Activated T-cell treated with anti-CD3 and anti-CD28 coated beads, Interleukin-2, amount 50 U/mL, for 48 hours (primary cell): ENCODE measurements at places on chromosomes 11 and 22.

- DNase-seq, result peak; percentile 77
Measured at GRCh38 chr11:67118181-67118766, 789 bp upstream of the KDM2A start.

DNA sequence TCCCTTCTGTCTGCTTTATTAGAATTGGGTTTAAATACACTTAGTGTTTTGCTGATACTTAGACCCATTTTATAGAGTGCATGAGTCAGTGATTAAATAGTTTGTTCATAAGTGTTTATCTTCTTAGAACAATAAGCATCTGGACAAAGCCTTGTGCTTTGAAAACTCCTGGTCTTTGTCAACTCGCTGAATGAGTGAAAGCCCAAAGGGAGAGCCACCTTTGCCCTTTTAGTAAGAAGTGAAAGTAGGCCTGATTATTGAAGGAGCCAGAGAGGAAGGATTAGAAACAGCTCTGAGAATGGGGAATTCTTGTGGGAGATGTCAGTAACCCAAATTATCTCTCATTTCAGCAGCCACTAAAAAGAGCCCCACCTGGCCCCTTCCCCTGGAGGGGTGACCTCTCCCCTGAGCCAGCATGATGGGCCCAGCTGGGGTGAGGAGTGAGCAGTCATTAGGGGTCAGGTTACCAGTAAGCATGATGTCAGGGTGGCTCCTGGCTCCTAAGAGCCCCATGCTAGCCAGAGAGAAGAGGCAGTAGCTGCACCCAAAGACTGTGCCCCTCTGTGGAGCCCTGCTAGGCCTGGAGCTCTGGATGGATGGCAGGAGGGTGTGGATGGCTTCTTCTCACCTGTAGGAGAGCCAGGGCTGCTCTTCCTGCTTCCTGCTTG, 125.1 kb upstream of the E2F8 start:
- DNase-seq, result no peak

DNA sequence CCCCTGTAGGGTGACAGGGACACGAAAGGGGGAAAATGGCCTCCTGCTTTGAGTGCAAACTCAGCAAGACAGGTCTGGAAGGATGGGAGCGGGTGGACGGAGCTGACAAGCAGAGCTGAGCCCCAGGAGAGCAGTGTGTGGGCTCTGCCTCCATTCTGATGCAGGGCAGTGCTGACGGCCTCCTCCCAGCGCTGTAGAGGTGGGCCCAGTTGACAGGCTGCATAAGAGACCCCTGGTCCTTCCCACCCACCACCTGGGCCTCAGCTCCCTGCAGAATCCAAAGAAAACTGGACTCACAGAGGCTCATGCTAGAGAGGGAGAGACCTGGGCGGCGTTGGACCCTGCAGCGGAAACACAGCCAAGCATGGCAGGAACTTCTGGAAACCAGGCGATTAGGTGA, 1113.4 kb downstream of the BRD1 start:
- DNase-seq, result no peak

GRCh38 chr11:34926101-34926830, 9.8 kb downstream of the PDHX start:
- no peak for DNase-seq

DNA sequence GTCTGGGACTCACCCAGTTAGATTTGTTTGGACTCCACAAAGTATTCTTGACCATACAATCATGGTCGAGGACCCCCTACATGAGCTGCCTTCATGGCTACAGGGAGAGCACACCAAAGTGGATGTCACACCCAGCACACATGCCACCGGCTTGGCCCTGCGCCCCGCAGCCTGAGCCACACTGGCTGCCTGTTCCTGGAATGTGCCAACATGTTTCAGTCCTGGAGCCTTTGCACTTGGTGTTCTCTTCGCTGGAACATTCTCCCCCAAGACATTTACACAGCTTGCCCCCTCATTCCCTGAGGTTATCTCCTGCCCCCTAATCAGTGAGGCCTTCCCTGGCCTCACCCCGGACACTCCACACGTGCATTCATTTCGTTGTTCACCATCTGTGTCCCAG, 46.0 kb downstream of the PPARA start:
- no peak for DNase-seq
